ENCODE measurements at places on chromosomes 7 and 10. TPM values are rescaled to one million over a fixed set of nuclear protein-coding genes. Genes with fewer than 3 reads are reported as not detected.

DNA sequence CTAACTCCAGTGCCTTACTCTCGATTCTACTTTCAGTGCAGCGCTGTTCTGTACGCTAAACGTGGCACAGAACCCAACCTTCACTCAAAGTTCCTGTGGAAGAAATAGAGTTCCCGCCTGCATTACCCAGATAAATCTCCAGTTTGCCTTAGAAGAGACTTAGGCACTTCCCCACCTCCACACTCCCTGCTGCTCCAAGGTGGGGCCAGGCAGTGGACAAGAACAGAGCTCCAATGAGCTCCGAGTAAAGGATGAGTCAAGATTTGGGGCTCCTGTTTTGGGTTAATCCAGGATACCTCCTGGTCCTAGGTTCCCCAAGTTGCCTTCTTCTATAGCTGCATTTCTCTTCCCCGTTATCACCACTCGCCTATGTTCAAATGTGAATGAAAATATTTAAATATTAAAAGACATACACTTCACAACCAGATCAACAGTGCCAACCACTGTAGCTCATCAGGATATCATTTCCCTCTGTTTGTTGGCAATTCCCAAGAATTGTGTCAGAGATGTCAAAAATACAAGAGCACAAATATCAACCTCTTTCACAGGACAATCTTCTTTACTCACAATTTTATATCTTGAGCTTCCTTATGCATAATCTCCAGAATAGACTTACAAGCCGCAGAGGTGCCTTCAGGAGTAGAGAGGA is 48.0 kb downstream of the MALSU1 start:
- peak overlapping the region; percentile 56 for H3K4me3 ChIP-seq
- H3K27me3 ChIP-seq = no peaks in the 10 kb centered on the region
- peaks cover 83% of the 10 kb centered on the region for H3K4me1 ChIP-seq
- H3K36me3 ChIP-seq = peaks cover 27% of the 10 kb centered on the region
- peak overlapping the region; percentile 68 for H3K27ac ChIP-seq

DNA sequence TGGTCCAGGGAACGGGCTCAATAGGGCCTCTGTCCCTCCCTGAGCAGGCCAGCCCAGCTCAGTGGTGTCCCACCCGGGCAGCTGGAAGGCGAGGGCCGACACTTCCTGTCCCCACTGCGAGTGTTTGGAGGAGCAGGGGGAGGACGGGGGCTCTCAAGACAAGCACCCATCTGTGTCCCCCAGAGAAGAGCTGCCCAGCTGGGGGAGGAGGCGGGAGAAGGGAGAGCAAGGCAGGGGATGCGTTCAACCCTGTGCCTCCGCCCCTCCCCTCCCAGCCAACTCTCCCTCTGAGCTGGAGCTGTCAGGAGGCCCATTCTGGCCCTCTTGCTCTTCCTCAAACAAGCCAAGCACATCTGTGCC is 35.7 kb downstream of the ZCCHC24 start:
- H3K27me3 ChIP-seq = no peaks in the 10 kb centered on the region
- no peak for DNase-seq
- no peak overlapping the region for H3K27ac ChIP-seq
- H3K4me1 ChIP-seq = peaks cover 26% of the 10 kb centered on the region
- no peak overlapping the region for H3K4me3 ChIP-seq

- DNase-seq = no peak
- H3K4me1 ChIP-seq = no peaks in the 10 kb centered on the region
- H3K27ac ChIP-seq = no peak overlapping the region
- H3K4me3 ChIP-seq = no peak overlapping the region
- H3K27me3 ChIP-seq = no peaks in the 10 kb centered on the region
- H3K36me3 ChIP-seq = no peaks in the 10 kb centered on the region
Measured at GRCh38 chr10:24235471-24235870, 26.5 kb downstream of the KIAA1217 start.

- H3K36me3 ChIP-seq = no peaks in the 10 kb centered on the region
- no peak for DNase-seq
- H3K27ac ChIP-seq = peak overlapping the region; percentile 37
- peaks cover 53% of the 10 kb centered on the region for H3K4me1 ChIP-seq
- H3K27me3 ChIP-seq = no peaks in the 10 kb centered on the region
Measured at GRCh38 chr7:5630670-5631069, 150.8 kb downstream of the RNF216 start.

DNA sequence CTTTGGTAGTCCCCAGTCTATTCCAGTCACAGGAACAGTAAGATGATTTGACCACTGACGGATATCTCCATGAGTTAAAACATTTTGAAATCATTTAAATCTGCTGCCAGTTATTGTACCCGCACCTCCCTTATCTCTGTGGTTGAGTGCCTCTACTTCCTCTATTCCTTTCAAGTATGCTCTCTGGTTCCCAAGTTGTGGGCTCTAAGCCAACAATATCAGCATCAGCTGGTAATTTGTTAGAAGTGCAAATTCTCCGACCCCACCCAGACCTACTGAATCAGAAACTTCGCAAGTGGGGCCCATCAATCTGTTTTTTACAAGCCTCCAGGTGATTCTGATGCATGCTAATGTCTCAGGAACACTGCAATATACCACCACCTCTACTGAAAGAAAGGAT is 235.5 kb downstream of the CCSER2 start:
- H3K4me3 ChIP-seq = no peak overlapping the region
- no peaks in the 10 kb centered on the region for H3K36me3 ChIP-seq
- no peak overlapping the region for H3K27ac ChIP-seq
- H3K4me1 ChIP-seq = no peaks in the 10 kb centered on the region
- DNase-seq = no peak

DNA sequence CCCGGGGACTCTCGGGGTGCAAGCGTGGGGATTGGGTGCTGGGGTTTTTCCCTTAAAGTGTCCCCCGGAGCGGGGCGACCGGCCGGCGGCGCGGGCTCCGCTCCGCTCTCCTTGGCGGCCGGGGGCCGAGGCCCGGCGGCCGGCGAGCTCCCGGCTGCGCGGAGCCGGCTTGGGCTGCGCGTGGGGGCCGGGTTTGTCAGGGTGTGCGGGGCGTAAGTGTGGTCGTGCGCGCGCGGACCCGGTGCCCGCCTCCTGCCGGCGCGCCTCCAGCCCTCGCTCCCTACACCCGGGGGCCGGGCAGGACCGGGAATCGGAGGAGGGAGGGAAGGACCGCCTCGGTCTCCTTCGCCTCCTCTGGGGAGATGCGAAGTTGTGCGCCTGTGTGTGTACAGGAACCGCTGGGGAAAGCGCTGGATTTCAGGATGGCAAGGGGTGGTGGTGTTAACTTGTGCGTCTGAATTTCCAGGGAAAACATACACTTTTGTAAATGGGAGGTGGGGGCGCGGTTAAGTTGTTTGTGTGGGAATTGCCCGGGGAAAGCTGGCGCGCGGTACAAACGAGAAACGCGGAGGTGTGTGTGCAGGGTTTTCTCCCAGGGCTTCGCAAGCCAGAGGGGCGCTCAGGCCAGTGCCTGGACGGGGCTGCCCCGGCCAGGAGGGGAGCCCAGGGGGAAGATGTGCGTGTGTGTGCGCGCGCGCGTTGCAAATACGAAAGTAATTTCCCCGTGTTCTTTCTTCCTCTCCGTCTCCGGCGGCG is 737 bp downstream of the ZMIZ1 start:
- no peaks in the 10 kb centered on the region for H3K27me3 ChIP-seq
- H3K4me1 ChIP-seq = peaks cover 45% of the 10 kb centered on the region
- H3K27ac ChIP-seq = peak overlapping the region; percentile 88
- H3K36me3 ChIP-seq = no peaks in the 10 kb centered on the region
- no peak for DNase-seq

GRCh38 chr7:12303495-12303894 is 92.4 kb downstream of the TMEM106B start:
- no peaks in the 10 kb centered on the region for H3K36me3 ChIP-seq
- no peak overlapping the region for H3K4me3 ChIP-seq
- DNase-seq = peak; percentile 33
- no peak overlapping the region for H3K27ac ChIP-seq
- H3K27me3 ChIP-seq = no peaks in the 10 kb centered on the region
- peaks cover 4% of the 10 kb centered on the region for H3K4me1 ChIP-seq

- H3K4me3 ChIP-seq = no peak overlapping the region
- H3K36me3 ChIP-seq = peaks cover 73% of the 10 kb centered on the region
- no peak for DNase-seq
- no peak overlapping the region for H3K27ac ChIP-seq
- peaks cover 22% of the 10 kb centered on the region for H3K4me1 ChIP-seq
- H3K27me3 ChIP-seq = no peaks in the 10 kb centered on the region
Measured at GRCh38 chr10:62067560-62067959, 166.1 kb downstream of the ARID5B start.

DNA sequence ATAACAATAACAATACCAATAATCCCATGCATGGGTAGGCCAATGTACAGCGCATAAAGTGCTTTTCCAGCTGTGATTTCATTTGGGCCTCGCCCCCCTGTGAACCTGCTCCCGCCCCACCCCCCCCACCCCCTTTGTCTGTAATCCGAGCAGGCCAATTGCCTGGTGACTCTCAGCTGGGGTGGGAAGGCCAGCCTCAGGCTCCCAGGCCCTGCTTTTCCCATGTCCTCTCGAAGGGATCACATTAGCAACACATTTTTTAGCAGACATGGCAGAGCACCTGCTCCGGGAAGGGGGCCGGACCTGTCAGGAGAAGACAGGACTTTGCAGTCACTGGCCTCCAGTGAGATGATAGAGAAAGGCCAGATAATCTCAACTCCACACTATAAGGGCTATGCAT is 439.3 kb downstream of the RPS24 start:
- DNase-seq = no peak
- no peak overlapping the region for H3K27ac ChIP-seq
- no peak overlapping the region for H3K4me3 ChIP-seq
- no peaks in the 10 kb centered on the region for H3K36me3 ChIP-seq

DNA sequence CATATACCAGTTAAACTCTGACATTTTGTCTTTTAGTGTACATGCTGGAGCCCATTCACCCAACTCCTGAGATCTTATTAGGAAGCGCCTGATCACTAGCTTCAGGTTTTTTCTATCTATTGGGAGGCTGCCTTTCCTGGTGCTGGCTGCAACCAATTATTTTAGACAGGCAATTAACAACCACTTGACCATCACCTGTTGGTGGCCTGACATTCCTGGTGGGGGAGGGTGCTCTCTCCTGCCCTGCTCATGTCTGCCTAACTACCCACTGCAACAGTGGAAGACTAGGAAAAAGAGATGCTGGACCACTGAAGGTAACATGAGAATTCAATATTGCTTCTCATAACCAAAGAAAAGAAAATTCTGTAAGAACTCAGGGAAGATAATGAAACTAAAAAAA is 190.3 kb upstream of the GRM3 start:
- H3K4me3 ChIP-seq = no peak overlapping the region
- H3K27me3 ChIP-seq = no peaks in the 10 kb centered on the region
- no peak for DNase-seq
- no peak overlapping the region for H3K27ac ChIP-seq
- H3K36me3 ChIP-seq = no peaks in the 10 kb centered on the region

- H3K4me1 ChIP-seq = peaks cover 4% of the 10 kb centered on the region
- H3K4me3 ChIP-seq = no peak overlapping the region
Measured at GRCh38 chr7:44738051-44738723, 10.5 kb upstream of the ZMIZ2 start.

DNA sequence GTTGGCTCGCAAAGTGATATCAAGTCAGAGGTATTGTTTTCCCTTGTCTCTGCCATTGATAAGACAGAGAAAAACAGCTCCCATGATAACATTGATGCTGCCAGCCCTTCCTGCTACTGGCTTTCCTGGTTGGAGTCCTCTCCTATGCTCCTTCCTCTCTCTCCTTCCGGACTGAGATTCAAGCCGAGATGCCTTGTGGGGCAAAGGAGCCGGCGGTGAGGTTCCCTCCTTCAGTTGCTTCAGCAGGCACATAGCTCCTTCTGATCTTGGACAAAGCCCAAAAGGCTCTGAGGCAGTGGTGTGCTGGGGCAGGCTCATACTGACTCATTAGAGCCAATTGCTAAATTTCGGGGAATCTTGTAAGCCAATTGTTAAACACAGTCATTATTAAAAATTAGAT is 8.8 kb upstream of the ZCCHC24 start:
- H3K27me3 ChIP-seq = no peaks in the 10 kb centered on the region
- DNase-seq = peak; percentile 73
- no peaks in the 10 kb centered on the region for H3K36me3 ChIP-seq
- H3K27ac ChIP-seq = no peak overlapping the region
- peaks cover 4% of the 10 kb centered on the region for H3K4me1 ChIP-seq

GRCh38 chr7:85041605-85042216 is 145.1 kb downstream of the SEMA3D start:
- no peak overlapping the region for H3K27ac ChIP-seq
- DNase-seq = peak; percentile 41
- no peak overlapping the region for H3K4me3 ChIP-seq
- no peaks in the 10 kb centered on the region for H3K4me1 ChIP-seq
- no peaks in the 10 kb centered on the region for H3K27me3 ChIP-seq

DNA sequence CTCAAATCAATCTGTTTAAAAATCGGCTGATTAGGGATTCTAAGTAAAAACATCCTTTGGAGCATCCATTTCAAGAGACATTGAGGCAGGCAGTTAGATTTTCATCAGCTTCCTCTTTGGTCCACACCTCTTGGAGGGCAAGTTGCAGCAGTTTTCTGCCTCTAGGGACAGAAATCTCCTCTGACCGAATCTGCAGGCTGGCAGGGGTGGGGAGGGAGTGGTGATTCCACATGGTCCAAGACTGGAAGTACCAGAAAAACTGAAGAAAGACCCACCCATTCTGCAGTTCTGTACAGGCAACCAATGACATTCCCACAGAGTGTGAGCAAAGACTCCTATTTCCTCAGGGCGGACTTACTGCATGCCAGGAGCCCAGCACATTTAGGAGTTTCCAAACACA is 29.0 kb downstream of the FGFBP3 start:
- no peaks in the 10 kb centered on the region for H3K27me3 ChIP-seq
- no peak overlapping the region for H3K4me3 ChIP-seq
- no peak for DNase-seq

- no peak overlapping the region for H3K4me3 ChIP-seq
- DNase-seq = peak; percentile 47
- no peaks in the 10 kb centered on the region for H3K4me1 ChIP-seq
- no peak overlapping the region for H3K27ac ChIP-seq
Measured at GRCh38 chr10:87619705-87620104, 40.0 kb upstream of the PAPSS2 start.

- H3K4me3 ChIP-seq = no peak overlapping the region
- H3K4me1 ChIP-seq = no peaks in the 10 kb centered on the region
- DNase-seq = no peak
- no peaks in the 10 kb centered on the region for H3K36me3 ChIP-seq
- H3K27ac ChIP-seq = no peak overlapping the region
Measured at GRCh38 chr10:111108441-111108840, 31.6 kb downstream of the ADRA2A start.

DNA sequence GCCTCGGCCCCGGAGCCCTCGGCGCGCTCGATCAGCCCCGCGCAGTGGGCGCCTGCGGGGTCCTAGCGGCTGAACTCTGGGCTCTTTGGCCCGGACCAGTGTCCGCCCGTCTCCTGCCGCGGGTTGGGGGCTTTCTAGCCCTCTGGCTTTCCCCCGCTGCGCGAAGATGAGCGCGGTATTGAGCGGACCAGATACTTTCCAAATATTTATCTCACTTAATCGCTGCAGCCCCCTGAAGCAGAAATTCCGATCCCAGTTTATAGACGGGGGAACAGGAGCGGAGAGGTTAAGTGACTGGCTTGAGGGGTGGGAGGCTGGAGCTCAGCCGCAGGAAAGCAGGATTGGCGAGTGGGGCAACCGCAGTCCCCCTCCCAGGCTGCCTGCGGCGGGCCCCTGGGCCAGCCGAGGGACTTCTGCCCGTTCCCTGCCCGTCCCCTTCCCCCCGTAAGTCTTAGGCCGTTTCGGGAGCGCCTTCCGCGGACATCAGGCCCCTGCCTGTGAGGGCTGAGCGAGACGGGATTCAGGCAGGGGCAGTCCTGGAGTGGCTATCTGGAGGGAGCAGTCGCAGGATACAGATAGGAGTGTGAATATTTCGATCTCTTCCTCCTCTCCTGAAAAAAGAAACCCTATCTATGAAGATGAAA is 565 bp downstream of the STRIP2 start:
- DNase-seq = no peak
- H3K27ac ChIP-seq = no peak overlapping the region
- no peaks in the 10 kb centered on the region for H3K36me3 ChIP-seq
- peak overlapping the region; percentile 83 for H3K4me3 ChIP-seq

The CYP3A7 gene
- total RNA-seq = not detected

The OR2A7 gene
- total RNA-seq = 0.64 TPM

The CPED1 gene
- total RNA-seq = 6.1 TPM

The AQP1 gene
- total RNA-seq = 10.0 TPM

The OLAH gene
- not detected for total RNA-seq

The MYH16 gene
- 0.11 TPM for total RNA-seq
